ENCODE measurements at places on chromosomes 12 and 14. TPM values are rescaled to one million over a fixed set of nuclear protein-coding genes. Genes with fewer than 3 reads are reported as not detected.

C12orf56 gene
- total RNA-seq: not detected

OR4E2 gene
- total RNA-seq: not detected

CD163L1 gene
- not detected for total RNA-seq

DNA sequence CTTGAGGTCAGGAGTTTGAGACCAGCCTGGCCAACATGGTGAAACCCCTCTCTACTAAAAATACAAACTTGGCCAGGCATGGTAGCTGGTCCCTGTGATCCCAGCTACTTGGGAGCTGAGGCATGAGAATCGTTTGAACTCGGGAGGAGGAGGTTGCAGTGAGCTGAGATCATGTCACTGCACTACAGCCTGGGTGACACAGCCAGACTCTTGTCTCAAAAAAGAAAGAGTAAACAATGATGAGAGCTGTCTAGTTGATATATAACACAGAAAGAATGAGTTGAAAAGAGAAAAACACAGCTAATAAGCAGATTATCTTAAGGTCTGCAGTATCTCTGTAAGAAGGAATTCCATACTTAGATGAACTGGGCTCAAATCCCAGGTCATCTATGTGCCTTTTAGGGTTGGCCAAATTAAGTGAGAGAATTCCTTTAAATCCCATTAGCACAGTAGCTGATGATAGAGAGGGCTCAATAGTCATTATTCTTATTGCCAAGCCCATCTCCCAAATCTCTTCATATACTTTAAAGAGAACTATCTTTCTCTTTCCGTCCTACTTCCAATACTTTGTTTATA, 31.1 kb upstream of the STRAP start:
- no peak for DNase-seq

- DNase-seq: no peak
Observed at GRCh38 chr14:82180139-82180538, 646.5 kb upstream of the SEL1L start.

PLCZ1 gene
- not detected for total RNA-seq
